Stimulated activated CD4-positive, alpha-beta T cell treated with anti-CD3 and anti-CD28 coated beads, Interleukin-1b, Interleukin-23, amount 100 ng/mL, for 24 hours (primary cell): ENCODE measurements at places on chromosomes 16 and 17.
A peak's percentile ranks its signal among the peaks of the same experiment; 100 is the strongest.

GRCh38 chr16:682493-683395 is 1.4 kb downstream of the JMJD8 start:
- no peak for DNase-seq

DNA sequence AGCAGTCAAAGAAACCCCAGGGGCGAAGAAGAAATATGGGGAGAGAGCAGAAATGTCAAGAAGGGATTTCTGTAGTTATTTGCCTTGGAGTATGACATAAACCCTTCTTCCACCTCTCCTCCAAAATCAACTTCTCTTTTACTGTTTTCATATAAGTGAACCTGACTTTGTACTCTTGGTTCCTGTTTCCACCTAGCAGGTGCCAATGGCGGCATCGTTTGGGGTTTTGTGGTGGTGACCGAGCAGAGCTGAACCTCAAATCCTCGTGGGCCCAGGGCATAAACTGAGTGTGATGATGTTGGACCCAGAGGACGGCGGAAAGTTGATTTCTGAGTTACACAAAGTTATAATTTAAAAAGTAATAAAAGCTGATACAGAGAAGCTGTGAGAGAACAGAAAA is 39.6 kb upstream of the PSMD7 start:
- DNase-seq = no peak

DNA sequence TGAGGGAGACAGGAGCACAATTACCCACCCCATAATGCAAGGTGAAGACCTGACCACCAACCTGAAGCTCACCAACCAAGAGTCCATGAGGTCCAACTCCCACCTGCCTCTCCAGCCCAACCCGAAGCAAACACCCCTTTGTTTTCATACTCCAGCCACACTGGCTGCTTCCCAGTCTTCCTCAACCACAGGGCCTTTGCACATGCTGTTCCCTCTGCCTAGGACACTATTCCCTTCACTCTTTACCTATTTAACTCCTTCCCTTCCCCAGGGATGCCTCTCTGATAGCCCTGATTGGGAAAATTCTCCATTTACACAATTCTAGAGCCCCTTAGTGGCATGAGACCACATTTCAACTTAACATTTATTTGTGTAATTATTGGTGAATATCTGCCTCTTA is 86.0 kb downstream of the VAT1L start:
- DNase-seq = no peak

GRCh38 chr17:61404663-61404912 is 4.9 kb downstream of the TBX2 start:
- no peak for DNase-seq

DNA sequence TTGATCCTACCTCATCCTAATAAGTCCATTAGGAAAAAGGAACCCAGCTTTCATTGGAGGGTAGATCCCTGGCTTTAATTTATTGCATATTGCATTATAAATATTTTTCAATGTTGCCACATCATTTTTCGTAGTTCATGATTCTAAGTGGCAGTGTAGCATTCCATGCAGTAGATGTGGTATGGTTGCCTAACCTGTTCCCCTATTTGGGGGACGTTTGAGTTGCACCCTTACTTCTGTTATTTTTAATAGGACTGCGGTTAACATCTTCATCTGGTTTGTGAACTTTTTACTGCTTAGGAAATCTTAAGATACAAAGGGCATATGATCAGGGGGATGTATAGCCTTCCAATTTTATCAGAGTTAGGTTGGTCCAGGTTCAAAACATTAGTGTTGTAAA is 5.4 kb downstream of the SCPEP1 start:
- no peak for DNase-seq

DNA sequence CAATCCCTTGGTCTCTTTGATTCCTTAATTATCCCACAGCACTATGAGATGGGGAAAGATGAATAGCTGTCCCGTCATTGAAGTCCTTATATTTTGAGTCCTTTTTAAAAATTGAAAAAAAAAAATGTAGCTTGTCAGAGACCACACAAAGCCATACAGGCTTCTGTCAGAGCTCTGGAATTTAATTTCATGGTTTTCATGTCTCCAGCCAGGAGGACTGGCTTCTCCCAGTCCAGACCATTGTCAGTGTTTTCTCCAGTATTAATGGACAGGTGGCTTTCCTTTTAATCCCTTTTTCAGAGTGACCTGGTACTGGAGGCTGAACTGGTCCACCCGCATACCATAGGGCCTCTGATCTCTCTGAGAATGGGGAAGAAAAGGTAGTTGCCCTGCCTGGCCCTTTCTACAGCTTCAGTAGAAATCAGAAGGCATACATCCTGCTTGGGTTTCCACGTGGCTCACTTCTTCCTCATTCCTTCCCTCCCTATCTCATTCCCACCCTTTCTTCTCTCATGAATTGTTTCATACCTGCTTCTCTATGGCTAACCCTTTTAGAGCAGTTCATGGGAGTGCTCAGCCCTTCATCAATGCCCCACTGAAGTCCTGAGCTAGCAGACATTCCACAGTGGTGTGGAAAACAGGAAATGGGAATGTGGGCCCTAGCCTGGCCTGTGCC is 29.1 kb downstream of the TRIM16 start:
- DNase-seq = no peak

DNA sequence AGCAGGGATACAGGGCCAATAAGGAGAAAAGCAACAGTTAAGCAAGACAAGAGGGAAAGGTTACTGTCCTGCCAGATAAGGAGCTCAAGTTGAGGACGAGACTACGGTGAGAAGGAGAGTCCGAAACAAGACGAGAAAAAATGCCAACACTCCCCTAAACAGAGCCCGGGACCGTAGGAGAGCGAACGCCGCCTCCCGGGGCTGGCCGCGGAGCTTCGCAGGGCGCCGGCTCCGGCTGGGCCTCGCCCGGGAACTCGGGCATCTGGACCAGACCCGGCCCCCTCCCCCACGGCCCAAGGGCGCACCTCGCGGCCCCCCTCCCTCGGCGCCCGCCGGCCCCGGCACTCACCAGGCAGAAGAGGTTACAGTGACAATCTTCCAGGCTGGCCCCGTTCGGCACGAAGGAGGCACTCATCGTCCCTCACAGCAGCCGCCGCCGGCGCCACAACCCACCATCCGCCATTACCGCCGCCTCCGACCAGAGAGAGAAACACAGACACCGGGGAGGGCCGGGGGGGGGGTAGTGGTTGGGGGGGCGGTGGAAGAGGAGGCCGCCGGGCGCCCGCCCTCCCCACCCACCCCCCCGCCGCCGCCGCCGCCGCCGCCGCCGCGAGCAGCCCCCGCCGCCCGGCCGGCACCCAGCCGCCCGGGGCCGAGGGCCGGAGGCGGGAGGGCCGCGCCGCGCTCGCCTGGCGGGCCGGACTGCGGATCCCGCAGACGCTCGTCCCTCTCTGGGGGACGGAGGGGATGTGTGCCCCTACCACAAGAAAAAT is at the start of gene MED13:
TSS of gene MED13 (minus strand) at position 488 of the 773 bp plus-strand sequence. CDS start at position 415, 73 bp downstream.
- peak; percentile 30 for DNase-seq

DNA sequence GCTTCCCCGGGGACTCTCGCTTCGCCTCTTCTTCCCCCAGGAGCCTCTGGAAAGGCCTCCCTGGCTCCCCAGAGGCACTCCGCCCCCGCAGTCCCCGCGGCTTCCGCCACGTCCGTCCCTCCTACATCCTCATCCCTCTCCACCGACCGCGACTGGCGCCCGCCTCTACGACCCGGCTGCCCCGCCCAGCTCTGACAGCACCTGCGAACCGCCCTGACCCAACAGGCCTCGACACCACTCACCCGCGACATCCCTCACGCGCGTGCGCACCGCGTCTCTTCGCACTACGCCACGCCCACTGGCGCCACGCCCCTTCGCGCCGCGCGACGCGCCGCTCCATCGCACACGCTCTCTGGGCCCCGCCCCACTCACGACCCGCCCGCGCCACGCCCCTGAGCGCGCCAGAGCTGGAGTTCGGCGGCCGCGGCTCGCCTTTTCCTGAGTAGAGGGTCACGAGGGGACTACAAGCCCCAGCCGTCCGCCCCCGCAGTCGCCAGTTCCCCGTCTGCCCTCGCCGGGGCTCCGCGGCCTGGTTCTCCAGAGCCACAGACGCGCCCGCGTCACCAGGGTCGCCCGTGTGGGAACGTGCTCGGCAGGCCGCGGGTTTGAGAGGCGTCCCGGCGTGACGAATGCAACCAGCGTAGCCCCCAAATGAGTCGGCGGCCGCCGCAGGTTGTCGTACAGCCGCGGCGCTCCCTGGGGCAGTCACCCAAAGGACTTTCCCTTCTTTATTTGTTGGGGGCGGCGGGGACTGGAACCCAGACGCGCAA is 56.2 kb upstream of the LRRC37A3 start:
- DNase-seq = peak; percentile 91

DNA sequence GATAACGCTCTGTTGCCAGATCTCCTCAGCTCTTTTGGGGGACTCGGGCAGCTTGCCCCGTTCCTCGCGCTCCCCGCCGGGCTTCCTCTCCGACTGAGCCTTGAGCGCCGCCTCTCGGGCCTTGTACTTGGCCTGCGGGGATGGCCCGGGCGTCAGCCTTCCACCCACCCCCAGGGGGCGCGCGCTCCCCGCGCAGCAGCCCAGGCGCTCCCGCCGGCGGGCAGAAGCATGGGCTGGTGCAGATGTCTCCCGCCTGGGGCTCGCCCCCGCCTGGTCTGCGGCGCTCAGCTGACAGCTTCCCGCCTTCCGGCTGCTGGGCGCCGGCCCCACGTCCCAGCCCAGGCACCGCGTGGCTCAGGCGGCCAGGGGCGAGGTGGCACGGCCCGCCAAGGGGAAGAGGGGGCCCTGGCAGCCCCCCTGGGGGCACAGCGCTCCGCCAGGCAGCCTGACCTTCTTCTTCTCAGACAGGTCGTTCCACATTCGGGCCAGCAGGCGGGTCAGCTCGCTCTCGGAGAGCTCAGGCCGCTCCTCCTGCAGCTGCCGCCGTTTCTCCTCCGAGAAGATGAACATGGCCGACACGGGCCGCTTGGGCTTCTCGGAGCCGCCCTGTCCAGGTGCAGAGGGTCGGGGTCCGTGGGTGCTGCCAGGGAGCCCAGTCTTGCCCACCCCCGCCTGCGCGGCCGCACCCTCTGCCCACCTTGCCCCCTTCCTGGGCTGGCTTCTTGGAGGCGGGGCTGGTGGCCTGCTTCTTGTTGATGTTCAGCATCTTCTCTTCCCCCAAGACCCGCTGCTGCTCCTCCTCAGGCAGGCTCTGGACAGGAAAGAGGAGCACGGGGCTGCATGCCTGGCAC is 8.9 kb downstream of the UBTF start:
- no peak for DNase-seq

DNA sequence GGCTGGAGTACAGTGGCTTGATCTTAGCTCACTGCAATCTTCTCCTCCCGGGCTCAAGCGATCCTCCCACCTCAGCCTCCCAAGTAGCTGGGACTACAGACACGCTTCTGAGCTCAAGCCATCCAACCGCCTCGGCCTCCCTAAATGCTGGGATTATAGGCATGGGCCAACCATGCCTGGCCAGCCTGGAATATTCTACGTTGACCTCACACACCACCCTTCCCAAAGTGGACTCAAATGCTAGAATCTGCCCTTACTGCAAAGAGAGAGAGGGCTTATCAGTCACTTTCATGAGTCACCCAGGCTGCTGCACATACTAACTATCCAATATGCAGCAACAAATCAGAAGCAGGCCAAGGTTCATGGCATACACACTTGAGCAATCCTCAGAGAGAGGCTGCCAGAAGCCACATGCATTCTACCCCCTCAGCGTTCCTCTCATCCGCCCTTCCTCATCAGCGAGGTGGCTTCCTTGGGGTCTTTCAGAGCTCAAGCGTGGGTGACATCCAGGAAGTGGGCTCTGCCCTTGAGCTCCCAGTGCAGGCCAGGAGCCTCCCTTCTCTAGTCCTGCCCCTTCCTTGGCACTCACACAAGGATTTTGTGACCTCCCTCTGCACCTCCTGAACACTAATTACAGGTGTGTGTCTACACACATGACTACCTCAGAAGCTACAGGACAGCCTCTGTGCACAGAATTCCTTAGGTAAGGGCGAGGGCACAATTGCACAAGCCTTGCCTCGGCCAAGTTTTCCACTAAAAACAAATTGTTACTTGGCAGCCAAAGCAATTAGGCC is 24.8 kb upstream of the SIAH1 start:
- DNase-seq = no peak

DNA sequence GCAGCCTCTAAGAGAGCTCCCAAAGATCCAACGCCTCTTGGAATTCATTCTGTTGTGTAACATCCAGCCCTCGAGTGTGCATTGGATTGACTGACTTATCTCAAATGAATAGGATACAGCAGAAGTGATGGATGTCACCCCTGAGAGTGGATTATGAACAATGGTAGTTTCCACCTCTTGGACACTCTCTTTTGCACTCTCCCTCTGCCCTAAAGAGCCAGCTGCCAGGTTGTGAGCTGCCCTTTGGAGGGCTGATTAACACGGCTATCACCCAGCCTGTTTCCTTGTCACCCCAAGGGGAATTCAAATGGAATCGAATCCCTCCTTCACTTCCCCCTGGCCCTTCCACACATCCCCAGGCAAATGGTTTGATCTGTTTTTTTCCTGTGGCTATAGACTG is 21.2 kb upstream of the HAPSTR1 start:
- DNase-seq = no peak

- DNase-seq = no peak
Measured at GRCh38 chr16:85579923-85580580, 33.1 kb upstream of the GSE1 start.

DNA sequence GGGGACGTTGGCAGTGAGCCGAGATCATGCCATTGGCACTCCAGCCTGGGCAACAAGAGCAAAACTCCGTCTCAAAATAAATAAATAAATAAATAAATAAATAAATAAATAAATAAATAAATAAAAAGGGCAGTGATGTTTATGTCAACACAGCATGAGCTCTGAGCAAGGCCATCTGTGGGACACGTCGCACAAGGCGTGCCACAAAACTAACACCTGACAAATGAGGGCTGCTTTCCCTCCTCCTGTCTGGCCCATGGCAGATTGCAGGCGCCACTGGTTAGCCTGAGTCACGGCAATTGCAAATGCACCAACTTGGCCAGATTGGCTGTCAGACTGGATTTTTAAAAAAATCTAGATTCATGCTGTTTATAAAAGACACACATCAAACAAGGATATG is 25.9 kb upstream of the SPNS3 start:
- DNase-seq = no peak

DNA sequence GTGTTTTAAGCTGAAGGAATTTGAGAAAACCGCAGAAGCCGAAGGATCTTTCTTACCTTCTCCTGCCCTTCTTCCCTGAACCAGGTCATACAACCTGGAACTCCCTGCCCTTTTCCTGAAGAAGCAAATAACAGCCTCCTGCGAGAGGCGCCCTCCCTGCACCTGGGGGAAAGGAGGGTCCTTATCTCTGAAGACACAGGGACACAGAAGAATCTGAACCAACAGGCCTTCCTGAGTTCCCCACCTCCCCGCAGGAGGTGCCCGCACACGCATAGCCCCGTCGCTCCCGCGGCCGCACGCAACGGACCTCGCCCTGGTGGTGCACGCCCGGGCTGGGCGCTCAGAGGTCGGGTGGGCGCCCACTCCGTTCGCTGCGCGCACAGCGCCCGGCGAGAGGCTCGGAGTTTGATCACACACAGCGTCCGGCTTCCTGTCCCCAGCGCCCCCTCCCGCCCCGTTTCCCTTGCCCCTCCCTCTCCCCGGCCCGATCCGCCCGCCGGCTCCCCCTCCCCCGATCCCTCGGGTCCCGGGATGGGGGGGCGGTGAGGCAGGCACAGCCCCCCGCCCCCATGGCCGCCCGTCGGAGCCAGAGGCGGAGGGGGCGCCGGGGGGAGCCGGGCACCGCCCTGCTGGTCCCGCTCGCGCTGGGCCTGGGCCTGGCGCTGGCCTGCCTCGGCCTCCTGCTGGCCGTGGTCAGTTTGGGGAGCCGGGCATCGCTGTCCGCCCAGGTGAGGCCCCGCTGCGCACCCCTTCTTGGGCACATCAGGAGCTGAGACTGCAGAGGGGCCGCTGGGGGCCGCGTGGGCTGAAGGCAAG is at the start of gene TNFSF12:
TSS of gene TNFSF12 (plus strand) at position 474 of the 816 bp plus-strand sequence. CDS start at position 570, 96 bp downstream.
- peak; percentile 28 for DNase-seq

GRCh38 chr16:85935974-85936760 is 37.2 kb downstream of the IRF8 start:
- peak; percentile 69 for DNase-seq

GRCh38 chr16:9370061-9370491 is 278.6 kb downstream of the HAPSTR1 start:
- no peak for DNase-seq
